ENCODE measurements at places on chromosomes 1 and 21. TPM values are rescaled to one million over a fixed set of nuclear protein-coding genes. Genes with fewer than 3 reads are reported as not detected.

GRCh38 chr1:168786476-168787330 is 57.7 kb upstream of the DPT start:
- no peak for DNase-seq

DNA sequence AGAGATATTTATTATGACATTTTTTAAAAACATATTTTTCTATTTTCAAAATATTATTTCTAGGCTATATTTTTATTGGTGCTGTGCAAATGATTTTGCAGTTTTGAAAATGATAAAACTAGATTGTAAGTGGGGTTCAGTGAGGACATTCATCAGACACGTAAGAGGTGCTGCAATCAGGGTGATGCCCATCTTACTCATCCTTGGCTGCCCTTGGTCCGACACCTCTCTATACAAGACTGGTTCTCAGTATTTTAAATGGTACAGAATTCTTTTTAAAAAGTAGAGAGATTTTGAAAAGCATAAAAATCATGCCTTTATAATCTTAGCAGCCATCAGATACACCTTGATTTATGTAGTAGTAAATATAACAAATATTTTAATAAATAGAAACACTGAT is 24.0 kb downstream of the HENMT1 start:
- no peak for DNase-seq

DNA sequence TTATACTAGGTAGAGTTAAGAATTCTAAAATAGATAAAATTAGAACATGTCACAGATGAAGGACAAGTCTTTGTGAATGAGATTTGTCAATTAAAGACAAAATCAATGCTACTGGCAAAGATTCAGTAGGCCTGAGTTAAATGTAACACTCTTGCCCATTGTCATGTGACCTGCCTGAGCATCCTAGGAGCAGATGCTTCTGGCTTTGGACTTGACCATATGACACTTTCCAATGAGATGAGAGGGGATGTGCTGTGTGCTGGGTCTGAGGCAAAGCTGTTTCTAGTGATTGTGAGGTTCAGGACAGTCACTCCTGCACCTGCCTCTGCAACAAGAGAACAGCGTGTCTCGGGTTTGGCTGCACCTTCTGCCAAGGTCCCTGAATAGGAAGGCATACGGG is 144.9 kb downstream of the HIVEP3 start:
- DNase-seq, result no peak

TBX19 gene
- 1.8 TPM for total RNA-seq

MORC3 gene
- 21.0 TPM for total RNA-seq

MFAP2 gene
- total RNA-seq, result 285 TPM

CTSE gene
- not detected for total RNA-seq

DNA sequence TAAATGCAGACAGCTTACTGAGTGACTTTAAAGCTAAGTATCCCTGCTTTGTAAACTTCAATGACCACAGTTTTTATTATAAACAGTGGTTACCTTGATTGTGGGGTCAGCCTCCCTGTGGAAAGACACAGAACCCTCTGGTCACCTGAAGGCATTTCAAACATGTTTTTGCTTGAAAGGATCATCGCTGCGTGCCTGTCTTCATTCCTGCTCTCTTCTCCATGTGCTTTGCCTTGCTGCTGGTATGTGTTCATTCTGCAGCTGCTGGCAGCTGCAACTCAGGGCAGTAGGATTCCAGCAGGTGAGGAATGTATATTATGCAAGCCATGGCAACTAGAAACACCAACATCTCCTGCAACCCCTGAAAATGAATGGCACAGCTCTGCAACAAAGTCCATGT is 81.0 kb upstream of the VAV3 start:
- DNase-seq, result no peak

DNA sequence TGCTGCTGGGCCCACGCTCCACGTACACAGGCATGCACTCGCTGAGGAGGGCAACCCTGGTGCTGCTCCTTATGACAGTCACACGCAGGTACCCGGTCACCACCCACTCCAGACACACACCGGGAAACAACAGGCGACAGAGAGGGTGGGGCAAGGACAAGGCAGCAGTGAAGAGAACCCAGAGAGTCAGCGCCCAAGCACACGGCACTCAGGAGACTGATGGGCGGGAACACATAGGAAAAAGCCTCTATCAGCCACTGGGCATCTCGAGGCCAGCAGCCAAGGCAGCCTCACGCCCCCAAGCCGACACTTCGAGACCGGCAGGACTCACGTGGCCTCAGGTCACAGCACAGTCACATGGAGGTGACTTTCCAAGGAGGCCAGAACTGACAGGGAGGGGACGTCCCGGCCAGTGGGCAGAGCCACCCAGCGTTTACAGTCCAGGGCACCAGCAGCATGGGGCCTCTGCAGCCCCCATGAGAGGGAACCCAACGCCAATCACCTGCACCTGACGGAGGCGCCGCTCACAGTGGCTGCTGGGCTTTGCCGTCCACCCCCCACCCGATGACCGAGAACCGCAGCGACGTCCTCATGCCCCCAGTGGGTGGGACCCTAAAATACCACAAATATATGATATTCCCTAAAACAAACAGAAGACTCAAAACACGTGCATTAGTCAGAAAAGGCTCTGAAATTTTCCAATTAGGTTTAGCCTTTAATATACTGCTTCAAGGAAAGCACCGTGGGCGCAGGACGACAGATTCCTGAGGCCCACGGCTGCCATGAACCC is 19.7 kb downstream of the PTTG1IP start:
- DNase-seq, result no peak

GRCh38 chr21:46581780-46582307 is 23.0 kb downstream of the S100B start:
- no peak for DNase-seq

DNA sequence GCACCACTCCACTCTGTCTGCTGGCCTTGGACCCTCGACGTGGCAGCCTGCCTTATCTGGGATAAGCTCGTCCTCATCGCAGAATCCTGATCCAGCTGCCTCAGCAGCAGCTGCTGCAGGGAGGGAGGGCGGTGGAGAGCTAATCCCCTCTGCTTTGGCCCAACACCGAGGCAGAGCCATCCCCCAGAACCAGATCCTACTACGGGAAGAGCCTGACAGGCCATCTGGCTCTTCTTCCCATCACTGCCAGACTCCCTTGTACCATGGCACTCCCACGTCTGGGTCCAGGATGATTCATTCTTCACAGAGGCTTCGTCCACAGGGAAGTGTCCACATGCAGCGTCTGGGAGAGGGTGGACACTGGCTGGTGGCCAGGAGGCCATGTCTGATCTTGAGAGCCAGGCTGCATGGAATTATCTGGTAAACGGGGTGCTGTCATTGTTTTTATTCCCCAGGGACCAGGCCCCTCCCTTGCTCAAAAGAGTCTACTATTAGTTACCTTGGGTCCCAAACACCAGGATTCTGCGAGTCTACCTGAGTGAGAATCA is 14.6 kb upstream of the PKP1 start:
- DNase-seq, result no peak

TDRD5 gene
- not detected for total RNA-seq

GRCh38 chr1:224435318-224435763 is 744 bp upstream of the WDR26 start:
- no peak for DNase-seq

Measured in chondrocyte (in vitro differentiated cells).